ENCODE measurements at places on chromosomes 7 and 10.

GRCh38 chr10:96501985-96502384, 11.7 kb downstream of the TLL2 start:
- DNase-seq, result no peak

GRCh38 chr7:73966062-73966940, 61.7 kb upstream of the ELN start:
- DNase-seq, result no peak

DNA sequence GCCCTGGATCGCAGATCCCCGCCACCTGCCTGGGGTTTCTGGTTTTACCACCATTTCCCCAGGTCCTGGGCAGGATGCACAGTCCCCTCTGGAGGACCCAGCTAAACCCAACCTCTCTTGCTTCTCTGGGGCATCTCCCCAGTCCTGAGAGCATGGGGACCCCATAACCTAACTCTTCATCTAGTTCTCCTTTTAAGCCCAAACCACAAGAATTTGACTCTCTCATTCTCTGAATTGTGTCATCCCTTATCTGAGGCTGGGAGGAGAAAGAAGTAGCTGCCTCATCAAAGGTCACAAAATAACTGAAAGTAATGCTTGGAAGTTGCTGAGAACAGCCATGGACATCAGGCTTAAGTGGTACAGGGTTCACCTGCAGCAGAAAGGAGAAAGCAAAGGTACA, 159.9 kb downstream of the FGFR2 start:
- DNase-seq, result no peak

DNA sequence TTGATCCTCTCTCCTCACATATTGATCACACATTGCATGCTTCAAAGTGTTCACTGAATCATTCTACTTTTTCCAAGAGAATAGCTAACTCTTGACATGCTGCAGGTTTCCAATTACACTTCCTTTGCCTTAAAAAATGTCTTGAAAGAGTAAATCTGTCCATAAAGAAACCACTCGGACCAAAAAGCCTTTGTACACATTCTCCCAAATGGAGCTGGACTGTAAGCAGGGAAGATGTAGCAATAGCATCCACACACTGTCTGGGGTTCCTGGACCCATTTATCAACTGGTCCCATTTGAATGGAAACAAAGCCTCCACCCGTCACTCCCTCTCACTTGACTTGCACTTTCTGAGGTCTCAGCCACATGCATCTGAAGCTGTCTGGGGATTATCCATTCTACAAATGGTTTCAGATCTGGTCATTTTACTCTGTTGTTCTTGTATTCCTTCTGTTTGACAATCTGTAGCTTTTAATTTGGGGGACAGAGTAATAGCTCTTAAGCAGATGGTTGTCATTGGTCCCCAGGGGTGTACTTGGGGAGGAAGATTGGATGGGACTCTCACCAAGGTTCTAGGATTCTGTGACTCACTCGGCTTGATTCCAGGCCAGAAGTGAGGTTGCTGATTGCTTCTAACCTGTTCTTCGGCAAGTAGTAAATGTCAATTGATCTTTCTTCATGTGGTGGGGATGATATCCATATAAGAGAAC, 203.5 kb downstream of the HIBADH start:
- DNase-seq, result no peak
